ENCODE measurements at places on chromosomes 7 and 10.

DNA sequence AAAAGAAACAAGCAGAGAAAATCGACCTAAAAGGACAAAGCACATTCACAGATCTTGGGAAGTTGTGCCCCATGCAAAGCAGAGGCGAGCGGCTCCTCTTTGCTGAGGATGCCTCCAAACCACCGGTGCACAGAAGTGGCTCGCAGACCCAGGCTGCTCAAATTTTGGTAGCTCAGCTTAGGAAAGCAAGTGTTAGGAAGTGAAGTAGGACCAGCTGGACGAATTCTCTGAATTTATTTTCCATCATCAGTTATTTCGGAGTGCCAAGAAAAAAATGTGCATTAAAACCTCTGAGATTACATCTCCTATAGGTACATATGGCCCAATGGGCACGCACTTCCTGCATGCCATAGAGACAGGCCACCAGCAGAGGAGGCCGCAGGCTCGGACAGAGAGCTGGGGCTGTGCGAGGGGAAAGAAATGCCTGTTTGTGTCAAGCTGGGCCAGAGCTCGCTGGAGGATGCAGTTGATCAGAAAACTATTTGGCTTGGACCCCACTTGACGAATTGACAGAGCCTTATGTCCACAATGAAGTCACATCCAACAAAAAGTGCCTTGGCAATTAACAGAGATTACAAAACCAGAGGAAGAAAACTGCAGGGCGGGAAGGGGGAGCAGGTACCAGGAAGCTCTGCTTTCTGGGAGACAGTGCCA, 122.3 kb upstream of the LYZL2 start:
- DNase-seq = peak; percentile 90

GRCh38 chr7:117863618-117864017, 9.6 kb downstream of the CTTNBP2 start:
- DNase-seq = no peak

DNA sequence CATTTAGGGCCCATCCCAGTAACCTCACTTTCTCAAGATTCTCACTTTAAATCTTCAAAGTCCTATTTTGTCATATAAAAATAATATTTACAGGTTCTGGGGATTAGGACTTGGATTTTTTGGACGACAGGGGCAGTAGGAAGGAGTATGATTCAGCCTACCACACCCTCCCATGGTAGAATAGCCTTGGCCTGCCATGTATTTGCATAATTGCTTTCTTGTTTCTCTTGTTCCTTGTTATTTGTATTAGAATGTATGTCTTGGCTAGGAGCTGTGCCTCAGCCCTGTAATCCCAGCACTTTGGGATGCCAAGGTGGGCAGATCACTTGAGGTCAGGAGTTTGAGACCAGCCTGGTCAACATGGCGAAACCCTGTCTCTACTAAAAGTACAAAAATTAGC, 92.5 kb downstream of the ELAPOR2 start:
- no peak for DNase-seq

GRCh38 chr7:51349820-51350545, 33.4 kb upstream of the COBL start:
- DNase-seq = no peak

- no peak for DNase-seq
Observed at GRCh38 chr10:73898730-73899410, 12.1 kb upstream of the PLAU start.

DNA sequence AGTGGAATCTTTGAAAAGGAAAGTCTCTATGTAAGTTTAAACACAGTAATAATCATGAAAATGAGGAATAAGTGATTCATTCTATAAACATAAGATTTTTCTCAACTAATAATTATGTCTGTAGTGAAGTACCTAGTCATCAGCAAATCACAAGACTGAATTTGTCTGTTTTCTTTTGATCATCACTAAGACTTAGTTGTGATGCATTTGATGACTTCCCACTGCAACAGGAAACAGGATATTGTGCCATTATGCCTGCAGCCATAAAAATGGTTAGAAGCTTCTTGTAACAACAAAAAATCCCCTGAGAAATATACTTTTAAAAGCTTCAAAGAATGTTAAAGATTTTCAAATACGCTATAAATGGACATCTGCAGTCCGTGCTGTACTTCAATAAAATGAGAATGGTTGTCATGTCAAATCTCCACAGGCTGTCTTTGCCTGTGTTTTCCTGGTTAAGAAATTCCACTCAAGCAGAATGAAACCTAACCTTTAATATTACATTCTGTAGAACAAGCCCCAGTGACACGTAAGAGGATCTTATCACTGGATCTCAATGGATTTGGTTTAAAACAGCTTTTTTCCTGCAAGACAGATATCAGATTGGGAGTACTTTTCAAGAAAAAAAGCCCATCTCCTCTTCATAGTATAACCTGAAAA, 1262.3 kb upstream of the PHF14 start:
- no peak for DNase-seq

GRCh38 chr7:99897322-99898022, 20.6 kb upstream of the OR2AE1 start:
- DNase-seq = no peak

- no peak for DNase-seq
Observed at GRCh38 chr10:66983475-66983818, 57.6 kb downstream of the LRRTM3 start.

DNA sequence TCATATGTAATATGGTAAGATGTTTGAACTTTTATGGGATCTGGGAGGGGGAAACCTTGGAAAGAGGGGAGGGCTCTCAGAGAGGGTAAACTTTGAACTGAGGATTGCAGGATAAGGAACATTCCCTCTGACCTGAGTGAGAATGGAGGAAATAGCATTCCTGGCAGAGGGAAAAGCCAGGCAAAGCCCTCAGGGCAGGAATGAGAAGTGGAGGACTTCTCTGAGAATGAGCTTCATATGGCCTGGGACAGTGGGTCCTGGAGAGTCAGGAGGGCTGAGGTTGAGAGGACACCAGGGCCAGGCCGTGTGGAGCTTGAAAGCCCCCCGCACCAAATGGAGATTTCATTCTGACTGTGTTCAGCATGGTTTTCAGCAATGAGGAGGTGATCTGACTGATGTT, 34.2 kb downstream of the NPVF start:
- DNase-seq = no peak

- DNase-seq = no peak
Observed at GRCh38 chr10:34433241-34434076, 381.6 kb downstream of the PARD3 start.

- DNase-seq = no peak
Observed at GRCh38 chr7:50488379-50488778, 38.2 kb upstream of the FIGNL1 start.

DNA sequence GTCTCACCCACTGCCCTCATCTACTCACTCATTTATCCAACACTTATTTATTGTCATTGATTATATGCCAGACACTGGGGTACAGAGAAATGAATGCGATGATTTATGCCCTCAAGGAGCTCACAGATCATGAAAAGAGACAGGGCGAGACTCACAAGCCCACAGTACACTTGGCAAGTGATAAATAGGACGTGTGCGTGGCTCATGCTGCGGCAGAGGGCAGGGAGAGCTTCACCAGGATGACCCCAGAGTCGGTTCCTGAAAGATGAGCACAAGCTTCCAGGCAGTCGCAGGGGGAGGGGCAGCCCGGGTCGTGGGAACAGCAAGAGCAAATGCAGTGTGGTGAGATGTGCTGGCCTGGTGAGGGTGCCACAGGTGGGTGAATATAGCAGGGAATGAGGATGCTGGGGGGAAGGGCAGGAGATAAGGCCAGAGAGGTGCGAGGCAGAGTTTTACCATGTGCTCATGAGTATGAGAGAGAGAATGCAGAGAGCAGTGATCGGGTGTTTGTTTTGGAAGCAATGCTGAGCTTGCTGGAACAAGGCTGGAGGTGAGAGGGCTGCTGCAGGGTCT, 70.9 kb downstream of the ATXN7L1 start:
- no peak for DNase-seq

DNA sequence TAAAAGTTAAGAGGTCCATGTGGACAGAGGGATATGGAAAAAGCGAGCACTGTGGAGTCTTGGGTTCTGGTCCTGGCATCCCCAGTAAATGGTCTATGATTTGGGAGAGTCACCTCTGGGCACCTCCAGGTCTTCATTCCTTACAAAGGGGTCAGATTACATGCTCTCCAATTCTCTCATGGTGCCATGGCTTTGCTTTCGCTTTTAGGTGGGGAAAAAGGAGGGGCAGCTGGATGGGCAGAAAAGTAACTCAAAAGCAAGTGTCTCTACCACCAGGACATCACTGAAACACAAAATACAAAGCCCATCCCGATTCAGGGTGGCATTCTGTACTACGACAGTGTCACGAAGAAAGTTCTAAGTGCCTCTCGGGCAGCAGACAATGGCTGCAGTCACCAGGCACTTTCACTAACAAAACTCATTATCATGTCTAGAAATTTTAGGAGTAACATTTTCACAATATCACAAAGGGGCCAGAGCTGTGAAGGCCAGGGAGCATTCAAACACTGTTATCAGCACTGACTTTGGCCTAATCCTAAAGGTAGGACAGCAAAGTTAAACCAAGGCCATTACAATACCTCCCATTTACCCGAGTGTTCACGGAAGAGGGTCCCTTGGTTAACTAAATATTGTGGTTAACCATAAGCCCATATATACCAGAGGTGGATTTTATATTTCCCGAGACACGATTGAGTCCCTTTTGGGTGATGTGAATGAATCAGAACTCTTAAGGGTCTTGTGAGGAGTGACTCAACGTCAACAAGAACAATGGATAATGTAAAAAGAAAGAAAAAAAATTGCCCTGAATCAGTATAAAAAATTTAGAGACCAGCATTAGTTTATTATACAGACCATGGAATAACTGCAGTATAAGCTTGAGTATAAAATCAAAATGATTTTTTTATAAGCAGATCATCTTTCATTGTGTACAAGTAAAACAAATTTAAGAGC, 2.5 kb downstream of the PSAP start:
- no peak for DNase-seq
